ENCODE measurements at places on chromosomes 16 and 17.

DNA sequence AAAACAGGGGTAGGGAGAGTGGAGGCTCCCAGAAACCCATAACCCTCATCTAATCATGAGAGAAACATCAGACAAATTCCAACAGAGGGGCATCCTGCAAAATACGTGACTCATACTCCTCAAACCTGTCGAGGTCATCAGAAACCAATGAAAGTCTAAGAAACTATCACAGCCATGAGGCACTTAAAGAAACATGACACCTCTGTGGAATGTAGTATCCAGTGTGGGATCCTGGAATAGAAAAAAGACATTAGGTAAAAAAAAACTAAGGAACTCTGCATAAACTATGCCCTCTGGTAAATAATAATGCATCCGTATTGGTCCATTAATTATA, 16.4 kb downstream of the CDH5 start:
- DNase-seq, result no peak

DNA sequence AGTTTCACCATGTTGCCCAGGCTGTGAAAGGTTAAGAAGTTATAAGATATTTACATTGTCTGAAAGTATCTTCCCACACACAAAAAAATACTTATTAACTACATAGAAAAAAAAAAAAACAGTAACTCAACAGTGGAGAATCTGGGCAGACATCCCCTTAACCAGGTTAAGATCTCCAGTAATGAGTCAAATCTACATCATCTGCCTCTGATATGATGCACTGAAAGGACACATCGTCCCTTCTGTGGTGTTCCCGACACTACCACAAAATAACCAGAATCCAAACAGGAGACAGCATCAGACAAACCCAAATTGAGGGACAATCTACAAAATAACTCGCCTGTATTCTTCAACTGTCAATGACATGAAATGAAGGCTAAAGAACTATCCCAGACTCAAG, 40.0 kb downstream of the CMTM4 start:
- DNase-seq, result no peak

DNA sequence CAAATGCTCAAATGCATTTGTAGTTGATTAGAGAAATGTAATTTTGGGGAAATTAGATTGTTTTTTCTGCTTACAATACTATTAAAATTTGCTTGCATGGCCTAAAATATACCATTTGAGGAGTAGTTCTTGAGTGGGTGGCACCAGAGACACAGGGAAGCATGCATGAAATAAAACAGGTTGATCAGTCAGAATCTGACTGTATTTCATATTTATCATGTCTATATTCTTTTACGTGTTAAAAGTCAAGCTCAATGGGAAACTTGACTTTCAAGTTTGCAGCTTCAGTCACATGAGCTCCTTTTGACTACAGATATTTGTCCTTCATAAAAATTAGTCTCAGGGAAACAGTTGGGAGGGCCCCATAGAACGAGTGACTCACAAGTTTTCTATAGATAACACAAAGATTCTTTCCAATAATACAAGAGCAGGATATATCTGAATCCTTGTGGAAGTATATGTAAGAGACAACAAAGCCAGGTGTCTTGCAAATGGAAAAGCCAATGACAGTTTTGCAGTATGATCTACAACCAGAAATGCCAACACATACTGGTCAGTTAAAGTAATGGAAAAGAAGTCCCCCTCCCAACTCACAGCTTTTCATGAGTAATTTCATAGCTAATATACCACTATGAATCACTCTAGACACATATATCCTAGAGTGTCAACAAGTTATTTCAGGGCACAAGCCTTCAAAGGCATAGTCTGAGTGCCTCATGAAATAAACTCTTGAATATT, 42.2 kb upstream of the CORO6 start:
- DNase-seq, result no peak

GRCh38 chr16:81366316-81366932, 51.7 kb downstream of the GAN start:
- DNase-seq, result peak; percentile 72

GRCh38 chr17:38584350-38584925, 21.3 kb downstream of the SRCIN1 start:
- peak; percentile 30 for DNase-seq

GRCh38 chr16:84138824-84139627, 6.0 kb downstream of the HSDL1 start:
- no peak for DNase-seq

DNA sequence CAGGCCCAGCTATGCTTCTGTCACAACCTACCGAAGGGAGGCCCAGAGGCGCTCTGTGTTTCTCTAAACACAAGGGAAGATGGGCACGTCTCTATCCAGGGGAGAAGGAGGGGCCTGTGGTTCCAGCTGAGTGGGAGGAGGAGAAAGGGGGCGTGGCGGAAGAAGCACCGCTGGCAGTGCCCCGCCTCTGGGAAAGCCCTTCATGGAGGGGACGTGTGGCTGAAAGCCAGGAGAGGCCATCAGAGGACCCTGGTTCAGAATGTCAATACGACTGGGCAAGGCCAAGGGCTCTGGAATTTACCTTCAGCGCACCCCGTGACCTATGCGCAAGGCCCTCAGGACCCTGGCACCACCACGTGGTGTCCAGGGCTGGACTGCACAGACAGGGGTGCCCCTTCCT, 12.3 kb upstream of the SLC38A8 start:
- no peak for DNase-seq

All from CD8-positive, alpha-beta T cell (primary cell).